Adrenal gland (tissue), 19 donors: ENCODE measurements at places on chromosomes 12 and 14.

- peak; percentile 77 for DNase-seq
Observed at GRCh38 chr12:104578453-104578852, 121.7 kb downstream of the CHST11 start.

DNA sequence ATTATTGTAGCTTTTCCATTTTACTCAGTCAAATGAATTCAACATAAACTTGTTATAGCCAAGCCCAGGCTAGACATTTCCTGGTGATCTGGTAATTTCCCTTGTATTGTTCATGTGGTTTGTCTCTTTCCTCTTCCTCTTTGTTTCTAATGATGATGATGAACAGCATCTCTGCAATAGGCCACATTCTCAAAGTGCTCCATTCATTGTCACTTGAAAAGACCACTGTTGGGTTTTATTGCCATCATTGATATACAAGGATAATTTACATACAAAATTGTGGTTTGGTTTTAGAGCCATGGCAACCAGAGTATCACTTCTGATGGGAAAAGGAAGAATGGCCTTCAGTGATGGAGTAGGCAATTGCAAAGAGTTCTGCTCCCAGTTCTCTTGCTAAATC lies 379.3 kb downstream of the RGS6 start:
- no peak for DNase-seq

GRCh38 chr14:22836301-22837113 lies at the start of gene MMP14:
MMP14 (plus strand) TSS chr14:22836585; CDS start chr14:22836818, 233 bp downstream.
- DNase-seq: peak; percentile 84

- DNase-seq: no peak
Observed at GRCh38 chr14:64756712-64757111, 52.5 kb downstream of the PLEKHG3 start.

DNA sequence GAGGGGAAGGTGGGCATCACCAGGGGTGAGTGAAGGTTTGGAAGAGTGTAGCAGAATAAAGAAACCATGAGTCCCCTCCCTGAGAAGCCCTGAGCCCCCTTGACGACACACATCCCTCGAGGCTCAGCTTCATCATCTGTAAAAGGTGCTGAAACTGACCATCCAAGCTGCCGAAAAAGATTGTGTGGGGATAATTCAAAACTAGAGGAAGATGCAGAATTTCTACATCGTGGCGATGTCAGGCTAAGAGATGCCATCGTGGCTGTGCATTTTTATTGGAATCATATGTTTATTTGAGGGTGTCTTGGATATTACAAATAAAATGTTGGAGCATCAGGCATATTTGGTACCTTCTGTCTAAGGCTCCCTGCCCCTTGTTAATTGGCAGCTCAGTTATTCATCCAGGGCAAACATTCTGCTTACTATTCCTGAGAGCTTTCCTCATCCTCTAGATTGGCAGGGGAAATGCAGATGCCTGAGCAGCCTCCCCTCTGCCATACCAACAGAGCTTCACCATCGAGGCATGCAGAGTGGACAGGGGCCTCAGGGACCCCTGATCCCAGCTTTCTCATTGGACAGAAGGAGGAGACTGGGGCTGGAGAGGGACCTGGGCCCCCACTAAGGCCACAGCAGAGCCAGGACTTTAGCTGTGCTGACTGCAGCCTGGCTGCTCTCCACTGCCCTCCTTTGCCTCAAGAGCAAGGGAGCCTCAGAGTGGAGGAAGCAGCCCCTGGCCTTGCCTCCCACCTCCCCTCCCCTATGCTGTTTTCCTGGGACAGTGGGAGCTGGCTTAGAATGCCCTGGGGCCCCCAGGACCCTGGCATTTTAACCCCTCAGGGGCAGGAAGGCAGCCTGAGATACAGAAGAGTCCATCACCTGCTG lies 7.0 kb downstream of the SERPINA1 start:
- DNase-seq: no peak

DNA sequence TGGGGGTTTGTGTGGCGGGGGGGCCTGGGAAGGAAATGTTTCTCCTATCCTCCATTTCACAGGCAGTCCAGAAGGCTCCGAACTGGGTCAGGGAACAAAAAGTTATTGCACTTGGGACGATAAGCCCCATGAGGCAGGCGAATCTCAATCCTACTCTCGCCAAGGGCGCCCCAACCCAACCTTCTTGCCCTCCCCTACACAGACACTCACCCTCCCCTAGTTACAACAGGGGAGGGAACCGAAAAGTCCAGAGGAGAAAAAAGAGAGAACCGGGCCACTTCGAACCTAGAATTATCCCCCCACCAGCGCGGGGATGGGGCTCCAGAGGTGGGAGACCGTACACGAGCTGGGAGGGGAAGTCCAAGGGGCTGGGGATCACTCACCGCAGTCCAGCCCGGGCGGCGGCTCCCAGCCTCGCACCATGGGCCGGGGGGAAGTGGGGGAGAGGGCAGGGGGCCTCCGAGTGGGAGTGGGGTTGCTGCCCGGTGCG lies 357 bp downstream of the HOMEZ start:
- no peak for DNase-seq

- no peak for DNase-seq
Observed at GRCh38 chr12:5953835-5954586, 9.0 kb upstream of the ANO2 start.

DNA sequence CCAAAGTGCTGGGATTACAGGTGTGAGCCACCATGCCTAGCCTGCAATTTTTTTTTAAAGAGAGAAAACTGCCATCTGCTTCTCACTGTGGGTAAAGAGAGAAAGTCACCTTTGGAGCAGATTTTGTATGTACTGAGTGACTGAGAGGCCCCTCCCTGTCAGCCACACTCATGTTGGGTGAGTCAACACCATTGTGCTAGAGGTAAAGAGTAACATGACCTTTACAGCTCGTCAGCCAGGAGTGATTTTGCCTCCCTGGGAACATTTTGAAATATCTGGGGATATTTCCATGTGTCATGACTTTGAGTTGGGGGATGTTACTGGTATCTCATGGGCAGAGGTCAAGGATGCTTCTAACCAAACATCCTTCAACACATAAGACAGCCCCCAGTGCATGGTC lies 115.2 kb downstream of the KSR2 start:
- no peak for DNase-seq

DNA sequence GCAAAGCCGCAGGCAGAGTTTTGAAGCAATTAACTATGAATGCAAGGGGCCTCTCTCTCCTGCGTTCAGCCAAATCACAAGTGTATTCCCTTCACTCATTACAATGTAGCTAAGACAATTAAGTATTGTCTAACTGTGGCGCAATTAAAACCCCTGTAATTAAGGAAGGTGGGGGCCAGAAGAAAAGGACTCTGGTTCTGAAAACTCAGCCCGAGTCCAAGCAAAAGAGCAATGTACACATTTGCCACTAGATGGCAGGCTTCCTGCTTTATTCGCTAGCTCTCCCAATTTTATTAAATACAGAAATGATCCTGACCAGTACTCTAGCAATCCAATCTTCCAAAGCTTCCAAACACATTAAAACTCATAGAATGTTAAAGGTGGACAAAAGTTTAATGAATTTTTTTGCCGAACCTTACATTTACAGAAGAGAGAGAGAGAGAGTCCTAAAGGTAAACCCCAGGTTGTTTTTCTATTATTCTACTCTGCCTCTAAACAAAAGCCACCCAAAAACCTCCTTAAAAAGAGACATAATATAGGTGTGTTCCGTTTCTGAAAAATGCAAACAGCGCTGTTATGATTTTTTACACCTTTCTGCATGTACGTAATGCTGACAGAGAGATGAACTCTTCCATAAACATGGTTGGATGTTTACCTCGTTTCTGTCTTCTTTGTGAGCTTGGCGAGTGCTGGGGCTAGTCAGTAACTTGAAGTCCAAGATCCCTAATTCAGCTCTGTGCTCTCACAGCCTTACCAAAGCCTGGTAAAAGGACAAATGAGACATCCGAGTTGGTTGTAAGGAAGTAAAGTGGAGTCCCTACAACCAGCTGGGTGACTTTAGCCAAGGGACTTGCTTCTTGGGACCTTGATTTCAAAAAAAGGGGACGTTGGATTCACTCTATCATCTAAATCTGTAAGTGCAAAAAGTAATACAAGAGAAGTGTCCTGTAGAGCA lies 50.9 kb upstream of the VASH1 start:
- peak; percentile 63 for DNase-seq

DNA sequence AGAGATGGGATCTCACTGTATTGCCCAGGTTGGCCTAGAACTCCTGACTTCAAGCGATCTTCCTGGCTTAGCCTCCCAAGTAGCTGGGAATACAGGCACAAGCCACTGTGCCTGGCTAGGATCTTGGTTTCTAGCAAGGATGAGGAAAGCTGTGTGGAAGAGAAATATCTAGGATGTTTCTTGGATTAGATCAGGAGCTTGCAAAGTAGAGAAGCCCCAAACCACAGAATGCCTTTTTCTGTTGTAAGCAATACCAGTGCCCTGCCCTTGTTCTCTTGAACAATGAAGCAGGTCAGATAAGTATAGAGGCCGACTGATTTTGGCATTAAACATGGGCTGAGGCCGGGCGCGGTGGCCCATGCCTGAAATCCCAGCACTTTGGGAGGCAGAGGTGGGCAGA lies 44.3 kb upstream of the STRN3 start:
- no peak for DNase-seq

- no peak for DNase-seq
Observed at GRCh38 chr14:87160989-87161388, 832.0 kb downstream of the GALC start.

DNA sequence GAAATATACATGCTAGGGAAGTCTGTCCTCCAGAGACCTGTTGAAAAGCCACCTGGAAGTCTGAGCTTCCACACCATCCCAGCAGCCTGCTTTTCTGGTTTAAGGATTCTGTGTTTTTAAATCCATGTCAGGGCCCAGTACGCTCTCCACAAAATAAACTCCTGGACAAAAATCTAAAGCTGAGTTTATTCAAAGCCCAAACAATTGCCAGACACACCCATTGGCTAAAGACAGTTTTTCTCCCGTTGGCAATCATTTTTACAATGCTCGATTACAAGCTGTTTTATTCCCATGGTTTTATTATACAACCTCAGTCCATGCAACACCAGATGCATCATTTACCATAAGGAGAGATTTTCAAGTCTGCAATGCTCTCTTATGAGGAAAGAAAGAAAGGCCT lies 94.5 kb downstream of the MYRFL start:
- no peak for DNase-seq

DNA sequence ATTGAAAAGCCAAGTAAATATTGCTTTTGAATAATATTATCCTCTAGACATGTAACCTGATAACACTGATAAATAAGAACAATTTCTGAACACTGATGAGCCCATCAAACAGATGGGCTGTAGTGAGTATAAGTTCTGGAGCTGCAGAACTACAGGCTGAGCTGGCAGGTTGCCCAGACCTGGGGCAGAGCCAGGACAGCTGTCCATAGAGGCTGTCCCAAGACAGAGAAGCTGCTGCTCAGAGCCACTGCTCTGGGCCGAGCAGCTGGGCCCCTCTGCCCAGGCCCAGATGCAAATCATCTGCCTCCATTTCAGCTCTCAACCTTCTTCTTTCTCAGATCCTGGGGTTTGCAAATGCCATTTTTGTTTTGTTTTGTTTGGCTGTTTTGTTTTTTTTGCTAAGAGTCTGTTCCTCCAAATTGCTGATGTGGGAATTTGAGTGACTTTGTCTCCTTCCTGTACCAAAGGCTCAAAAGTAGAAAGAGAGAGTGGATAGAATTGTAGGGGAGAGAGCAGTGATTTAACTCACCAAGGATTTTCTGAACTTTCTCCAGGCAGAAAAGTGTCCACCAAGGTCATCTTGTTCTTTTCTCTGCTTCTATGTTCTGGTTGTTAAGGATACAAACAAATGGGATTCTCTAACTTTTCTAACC lies 4.0 kb upstream of the TESPA1 start:
- peak; percentile 74 for DNase-seq

DNA sequence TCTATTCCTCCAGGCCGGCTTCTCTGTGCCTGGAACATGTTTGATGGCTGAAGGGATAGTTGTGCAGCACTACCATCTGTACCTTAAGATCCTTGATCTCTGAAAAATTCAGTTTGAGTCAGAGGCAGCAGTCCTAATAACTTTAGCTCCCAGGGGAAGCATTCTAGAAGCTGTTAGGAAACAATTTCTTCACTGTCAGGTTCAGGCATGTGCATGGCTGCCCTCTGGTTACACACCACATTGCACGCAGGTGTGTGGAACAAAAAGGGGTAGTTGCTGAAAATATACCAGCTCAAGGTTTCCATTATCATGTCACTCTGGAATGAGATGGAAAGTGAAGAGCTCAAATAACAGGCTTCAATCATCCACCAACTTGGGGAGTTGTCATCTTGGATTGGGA lies 80.1 kb downstream of the CHST11 start:
- DNase-seq: no peak
